ENCODE measurements at places on chromosomes 7 and 10.

DNA sequence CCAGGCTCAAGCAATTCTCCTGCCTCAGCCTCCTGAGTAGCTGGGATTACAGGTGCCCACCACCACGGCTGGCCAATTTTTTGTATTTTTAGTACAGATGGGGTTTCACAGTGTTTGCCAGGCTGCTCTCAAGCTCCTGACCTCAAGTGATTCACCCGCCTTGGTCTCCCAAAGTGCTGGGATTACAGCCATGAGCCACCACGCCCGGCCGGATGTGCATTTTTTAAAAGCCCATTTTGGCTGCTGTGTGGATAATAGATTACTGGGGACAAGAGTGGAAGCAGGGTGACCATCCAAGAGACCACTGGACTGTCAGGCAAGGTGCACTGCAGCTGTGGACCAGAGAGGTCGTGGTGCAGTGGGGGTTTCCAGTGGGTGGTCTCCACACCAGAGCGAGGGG, 21.4 kb downstream of the HKDC1 start:
- peaks cover 9% of the 10 kb centered on the region for H3K4me1 ChIP-seq

- no peaks in the 10 kb centered on the region for H3K36me3 ChIP-seq
- no peak overlapping the region for H3K27ac ChIP-seq
- no peaks in the 10 kb centered on the region for H3K27me3 ChIP-seq
Observed at GRCh38 chr7:141258559-141258958, 184.7 kb downstream of the TMEM178B start.

DNA sequence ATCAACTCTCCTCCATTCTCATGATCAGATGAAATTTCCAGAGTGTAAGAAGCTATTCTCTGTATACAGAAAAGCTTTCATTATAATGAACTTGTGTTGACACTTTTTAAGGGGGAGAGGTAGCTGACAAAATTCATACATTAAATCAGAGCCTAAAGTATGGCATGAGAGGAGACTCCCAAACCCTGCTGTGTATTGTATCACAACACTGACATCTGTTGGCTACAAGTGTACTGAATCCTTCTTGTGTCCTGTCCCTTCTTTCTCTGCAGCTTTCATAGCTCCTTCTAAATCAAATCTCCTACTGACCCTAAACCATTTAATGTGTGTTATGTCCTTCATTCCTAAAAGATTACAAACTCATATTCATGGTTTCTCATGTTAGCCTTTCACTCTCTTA, 70.9 kb downstream of the GCC1 start:
- no peak for DNase-seq
- no peaks in the 10 kb centered on the region for H3K27me3 ChIP-seq

GRCh38 chr7:35035511-35035961, 1.7 kb downstream of the DPY19L1 start:
- peak overlapping the region; percentile 75 for H3K4me3 ChIP-seq
- H3K27ac ChIP-seq: peak overlapping the region; percentile 86
- H3K27me3 ChIP-seq: no peaks in the 10 kb centered on the region
- H3K36me3 ChIP-seq: no peaks in the 10 kb centered on the region
- DNase-seq: no peak

- no peaks in the 10 kb centered on the region for H3K27me3 ChIP-seq
- H3K27ac ChIP-seq: no peak overlapping the region
- no peaks in the 10 kb centered on the region for H3K4me1 ChIP-seq
- H3K4me3 ChIP-seq: no peak overlapping the region
- no peak for DNase-seq
- H3K36me3 ChIP-seq: no peaks in the 10 kb centered on the region
Observed at GRCh38 chr7:36775061-36775620, 50.8 kb upstream of the AOAH start.

DNA sequence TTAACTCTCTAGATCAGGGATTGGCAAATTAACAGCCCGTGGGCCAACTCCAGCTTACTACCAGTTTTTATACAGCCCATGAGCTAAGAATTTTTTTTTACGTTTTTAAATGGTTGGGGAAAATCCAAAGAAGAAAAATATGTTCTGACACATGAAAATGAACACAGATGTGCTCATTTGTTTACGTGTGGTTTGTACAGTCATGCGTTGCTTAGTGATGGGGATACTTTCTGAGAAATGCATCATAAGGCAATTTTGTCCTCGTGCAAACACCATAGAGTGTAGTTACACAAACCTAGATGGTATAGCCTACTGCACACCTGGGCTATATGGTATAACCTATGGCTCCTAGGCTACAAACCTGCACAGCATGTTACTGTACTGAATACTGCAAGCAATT, 8.3 kb upstream of the SMKR1 start:
- H3K36me3 ChIP-seq: no peaks in the 10 kb centered on the region
- H3K4me1 ChIP-seq: no peaks in the 10 kb centered on the region
- no peak for DNase-seq
- H3K27ac ChIP-seq: no peak overlapping the region

DNA sequence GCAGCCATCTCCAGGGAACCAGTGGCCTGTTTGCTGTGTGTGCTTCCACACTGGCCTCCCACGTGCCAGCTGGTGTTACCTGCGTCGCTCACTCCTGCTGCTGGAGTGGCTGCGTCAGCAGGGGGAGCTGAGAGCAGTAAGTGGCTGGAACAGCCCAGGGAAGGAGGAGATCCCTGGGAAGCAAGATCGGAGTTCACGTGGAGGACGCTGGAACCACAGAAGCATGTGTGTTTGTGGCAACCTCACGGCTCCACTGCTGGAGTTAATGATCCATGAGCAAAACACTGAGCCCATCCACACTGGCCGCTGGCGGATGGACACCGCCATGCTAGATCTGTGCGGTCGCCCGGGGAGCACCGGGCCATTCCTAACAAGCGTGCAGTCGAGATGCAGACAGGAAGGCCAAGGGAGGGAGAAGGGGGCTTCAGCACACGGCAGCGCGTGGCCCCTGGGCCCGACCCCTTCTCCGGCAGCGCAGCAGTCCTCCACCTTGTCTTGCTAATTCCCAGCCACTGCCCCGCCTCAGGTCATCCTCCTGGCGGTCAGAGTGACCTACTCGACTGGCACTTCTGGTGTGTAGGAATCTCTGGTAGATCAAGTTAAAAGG, 68.5 kb upstream of the EEPD1 start:
- no peak overlapping the region for H3K27ac ChIP-seq
- H3K4me3 ChIP-seq: no peak overlapping the region
- no peaks in the 10 kb centered on the region for H3K27me3 ChIP-seq
- no peaks in the 10 kb centered on the region for H3K4me1 ChIP-seq
- no peaks in the 10 kb centered on the region for H3K36me3 ChIP-seq

- H3K27me3 ChIP-seq: no peaks in the 10 kb centered on the region
- H3K4me3 ChIP-seq: no peak overlapping the region
- no peaks in the 10 kb centered on the region for H3K36me3 ChIP-seq
- no peak overlapping the region for H3K27ac ChIP-seq
- H3K4me1 ChIP-seq: no peaks in the 10 kb centered on the region
- DNase-seq: no peak
Observed at GRCh38 chr7:39465055-39465929, 100.9 kb upstream of the YAE1 start.

GRCh38 chr10:24202181-24202570, 6.8 kb upstream of the KIAA1217 start:
- peaks cover 10% of the 10 kb centered on the region for H3K4me1 ChIP-seq
- no peaks in the 10 kb centered on the region for H3K27me3 ChIP-seq
- H3K4me3 ChIP-seq: no peak overlapping the region
- H3K36me3 ChIP-seq: no peaks in the 10 kb centered on the region

DNA sequence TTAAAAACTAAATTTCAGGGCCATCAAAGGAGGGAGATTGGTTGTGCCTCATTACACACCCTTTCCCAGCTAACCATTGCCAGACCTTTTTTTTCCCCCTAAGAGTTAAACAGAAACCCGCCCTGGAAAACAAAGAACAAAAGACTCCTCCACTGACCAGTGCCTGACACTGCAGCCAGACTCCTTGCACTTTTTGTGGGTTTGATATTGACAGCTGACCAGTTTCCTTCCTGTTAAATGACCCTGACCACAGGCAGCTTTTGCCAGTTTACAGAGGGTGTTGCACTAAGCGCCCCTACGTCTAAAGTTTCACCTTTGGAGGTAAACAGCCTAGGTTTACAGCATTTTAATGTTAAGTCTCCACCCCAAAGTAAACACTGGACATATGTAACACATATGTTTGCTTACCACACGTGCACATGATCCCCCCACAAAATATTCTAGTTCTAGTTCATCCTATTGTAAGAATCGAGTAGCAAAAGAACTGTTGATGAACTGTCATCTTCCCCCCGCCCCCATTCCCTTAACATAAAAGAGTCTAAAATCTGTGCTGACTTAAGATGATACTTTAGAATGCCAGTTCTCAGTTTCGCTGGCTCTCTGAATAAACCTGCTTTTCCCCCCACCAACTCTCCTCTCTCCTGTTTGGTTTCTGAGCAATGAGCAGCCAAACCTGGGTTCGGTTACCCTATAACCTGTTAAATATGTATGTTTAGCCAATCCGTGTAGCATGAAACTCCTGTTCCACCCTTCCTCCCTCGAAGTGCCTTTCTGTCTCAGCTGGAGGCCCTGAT, 38.0 kb downstream of the FOXI2 start:
- no peak overlapping the region for H3K27ac ChIP-seq
- no peak overlapping the region for H3K4me3 ChIP-seq
- no peaks in the 10 kb centered on the region for H3K4me1 ChIP-seq
- no peak for DNase-seq
- H3K27me3 ChIP-seq: no peaks in the 10 kb centered on the region

DNA sequence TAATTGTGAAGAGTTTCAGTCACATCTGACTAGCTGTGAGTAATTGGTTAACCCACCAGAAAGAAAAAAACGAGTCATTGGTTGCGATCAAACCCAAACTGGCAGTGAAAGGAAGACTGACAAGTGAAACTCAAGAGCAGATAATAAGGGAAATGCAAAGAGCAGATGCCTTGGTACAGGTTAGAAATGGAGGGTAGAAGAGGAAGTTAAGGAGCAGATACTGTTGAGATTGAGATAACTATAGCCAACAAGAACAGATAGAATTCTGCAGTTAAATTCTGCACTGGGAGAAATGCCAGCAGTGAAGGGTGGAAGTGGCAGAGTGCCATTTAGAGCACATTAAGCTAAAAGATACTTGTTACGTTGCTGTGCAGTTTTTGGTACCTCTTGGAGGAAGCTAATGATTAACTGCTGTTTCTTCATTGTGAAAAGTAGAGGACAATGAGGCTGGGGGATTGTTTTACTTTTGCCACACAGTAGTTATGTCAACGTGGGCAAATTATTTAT, 65.8 kb downstream of the CDK13 start:
- no peak overlapping the region for H3K4me3 ChIP-seq
- peaks cover 7% of the 10 kb centered on the region for H3K36me3 ChIP-seq
- H3K27me3 ChIP-seq: no peaks in the 10 kb centered on the region
- DNase-seq: no peak
- peaks cover 5% of the 10 kb centered on the region for H3K4me1 ChIP-seq
- no peak overlapping the region for H3K27ac ChIP-seq

GRCh38 chr7:42020061-42020460, 216.9 kb downstream of the GLI3 start:
- no peak overlapping the region for H3K27ac ChIP-seq
- no peaks in the 10 kb centered on the region for H3K4me1 ChIP-seq
- no peak overlapping the region for H3K4me3 ChIP-seq
- no peak for DNase-seq
- no peaks in the 10 kb centered on the region for H3K27me3 ChIP-seq

DNA sequence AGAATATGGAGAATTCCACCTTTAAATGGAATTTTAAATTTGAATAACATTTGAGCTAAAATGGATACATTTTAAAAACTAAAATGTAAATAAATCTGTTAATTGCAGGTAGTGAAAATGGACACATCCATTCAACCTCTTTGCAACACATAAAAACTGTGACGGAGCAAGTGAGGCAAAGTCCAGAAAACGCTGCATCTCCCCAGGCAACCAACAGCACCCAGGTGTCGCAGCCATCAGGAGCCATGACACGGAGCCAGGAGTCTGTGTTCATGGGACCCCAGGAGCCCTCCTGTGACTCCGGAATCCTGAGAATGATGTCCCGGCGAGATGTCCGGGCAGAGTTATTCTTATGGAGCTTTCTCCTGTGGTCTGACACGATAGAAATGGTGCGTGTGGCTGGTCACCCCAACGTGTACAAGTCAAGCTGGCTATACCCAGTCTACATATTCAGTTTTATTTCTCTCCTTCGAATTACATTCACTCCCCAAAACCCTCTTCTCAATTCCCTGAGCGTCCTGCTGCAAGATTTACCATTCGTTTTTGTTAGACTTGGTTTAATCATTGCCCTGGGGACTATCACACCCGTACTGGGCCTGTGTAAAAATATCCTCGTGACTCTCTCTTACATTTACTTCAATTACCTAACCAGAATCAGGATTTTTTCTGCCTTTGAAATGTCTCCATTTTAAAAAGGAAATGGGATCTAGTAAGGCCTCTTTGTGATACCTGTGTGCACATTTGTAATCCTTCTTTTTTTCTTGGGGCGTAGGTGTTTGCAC, 13.1 kb upstream of the MRC1 start:
- no peak for DNase-seq
- H3K4me1 ChIP-seq: no peaks in the 10 kb centered on the region
- no peaks in the 10 kb centered on the region for H3K27me3 ChIP-seq
- no peaks in the 10 kb centered on the region for H3K36me3 ChIP-seq
- H3K4me3 ChIP-seq: no peak overlapping the region
- H3K27ac ChIP-seq: no peak overlapping the region

DNA sequence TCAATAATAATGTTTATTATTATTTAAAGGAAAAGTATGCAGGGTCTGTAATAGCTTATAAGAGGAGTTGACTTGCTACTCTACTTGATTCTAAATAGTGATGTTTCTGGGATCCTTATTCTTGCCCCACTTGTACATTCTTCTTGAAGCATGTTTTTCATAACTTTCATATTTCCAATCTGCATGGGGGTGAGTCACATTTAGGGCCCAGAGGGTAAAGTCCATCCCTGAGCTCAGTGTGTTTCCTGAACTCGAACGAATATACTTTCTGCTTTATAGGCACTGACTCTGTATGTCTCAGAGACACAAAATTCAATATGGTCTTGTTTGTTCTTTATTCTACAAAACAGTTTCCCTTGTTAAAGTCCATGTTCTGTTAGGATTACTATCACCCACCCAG, 61.0 kb upstream of the SMIM30 start:
- no peak overlapping the region for H3K4me3 ChIP-seq
- DNase-seq: no peak
- H3K36me3 ChIP-seq: no peaks in the 10 kb centered on the region
- H3K27ac ChIP-seq: no peak overlapping the region
- no peaks in the 10 kb centered on the region for H3K4me1 ChIP-seq

- no peak overlapping the region for H3K4me3 ChIP-seq
- no peaks in the 10 kb centered on the region for H3K27me3 ChIP-seq
- peak overlapping the region; percentile 13 for H3K27ac ChIP-seq
Observed at GRCh38 chr10:120917521-120918250, 66.5 kb downstream of the WDR11 start.

Data from right atrium auricular region (tissue), 2 donors.